ENCODE measurements at places on chromosomes 13 and 19.

DNA sequence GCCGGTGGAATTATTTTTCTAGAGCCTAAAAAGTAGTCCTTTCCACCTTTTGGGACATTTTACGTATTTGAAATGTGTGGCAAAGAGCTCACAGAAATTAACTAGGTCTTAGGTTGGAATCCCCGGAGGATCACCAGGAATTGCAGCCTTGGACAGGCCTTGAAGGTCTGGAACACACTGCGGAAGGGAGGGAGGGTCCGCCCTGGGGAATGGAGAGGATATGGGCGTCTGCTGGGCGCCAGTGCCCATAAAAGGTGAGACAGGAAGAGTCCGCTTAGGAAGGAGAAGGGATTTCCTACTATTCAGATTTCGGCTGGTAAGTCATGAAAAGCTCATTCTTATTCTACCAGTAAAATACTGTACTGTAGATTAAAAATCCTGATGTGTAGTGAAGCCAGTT, 111.9 kb downstream of the COL4A2 start:
- no peak for DNase-seq

GRCh38 chr19:5000120-5000611, 31.3 kb downstream of the KDM4B start:
- no peak for DNase-seq

DNA sequence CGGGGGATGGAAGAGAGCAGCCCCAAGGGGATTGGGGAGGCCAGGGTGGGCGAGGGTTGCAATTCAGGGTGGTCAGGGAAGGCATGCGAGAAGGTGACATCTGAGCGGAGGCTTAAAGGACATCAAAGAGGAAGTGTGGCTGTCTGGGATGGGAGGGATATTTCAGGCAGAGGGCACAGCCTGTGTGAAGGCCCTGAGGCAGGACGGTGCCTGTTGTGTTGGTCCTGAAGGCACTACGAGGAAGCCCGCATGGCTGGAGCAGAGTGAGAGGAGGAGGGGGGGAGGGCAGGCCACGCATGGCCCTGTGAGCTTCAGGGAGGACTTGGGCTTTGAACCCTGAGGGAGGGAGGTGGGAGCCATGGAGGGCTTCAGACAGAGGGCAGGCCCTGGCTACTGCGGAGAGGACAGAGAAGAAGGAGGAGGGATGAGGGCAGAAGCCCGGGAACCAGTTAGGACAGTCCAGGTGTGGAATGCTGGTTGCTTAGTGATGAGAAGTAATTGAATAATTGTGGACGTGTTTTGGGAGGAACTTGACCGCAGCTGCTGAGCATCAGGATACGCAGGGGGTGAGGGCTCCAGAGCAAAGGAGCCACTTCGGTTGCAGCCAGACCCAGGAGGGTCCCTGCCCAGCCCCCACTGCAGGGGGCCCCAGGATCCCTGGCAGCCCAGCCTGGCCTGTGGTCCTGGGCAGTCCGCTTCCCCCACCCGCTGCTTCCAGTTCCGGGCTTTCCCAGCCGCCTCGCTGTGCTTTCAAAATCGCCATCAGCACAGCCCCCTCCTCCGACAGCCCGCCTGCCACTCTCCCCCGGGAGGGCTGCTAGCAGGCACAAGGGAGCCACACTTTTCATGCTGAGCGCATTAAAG, 6.2 kb downstream of the TLE6 start:
- no peak for DNase-seq

DNA sequence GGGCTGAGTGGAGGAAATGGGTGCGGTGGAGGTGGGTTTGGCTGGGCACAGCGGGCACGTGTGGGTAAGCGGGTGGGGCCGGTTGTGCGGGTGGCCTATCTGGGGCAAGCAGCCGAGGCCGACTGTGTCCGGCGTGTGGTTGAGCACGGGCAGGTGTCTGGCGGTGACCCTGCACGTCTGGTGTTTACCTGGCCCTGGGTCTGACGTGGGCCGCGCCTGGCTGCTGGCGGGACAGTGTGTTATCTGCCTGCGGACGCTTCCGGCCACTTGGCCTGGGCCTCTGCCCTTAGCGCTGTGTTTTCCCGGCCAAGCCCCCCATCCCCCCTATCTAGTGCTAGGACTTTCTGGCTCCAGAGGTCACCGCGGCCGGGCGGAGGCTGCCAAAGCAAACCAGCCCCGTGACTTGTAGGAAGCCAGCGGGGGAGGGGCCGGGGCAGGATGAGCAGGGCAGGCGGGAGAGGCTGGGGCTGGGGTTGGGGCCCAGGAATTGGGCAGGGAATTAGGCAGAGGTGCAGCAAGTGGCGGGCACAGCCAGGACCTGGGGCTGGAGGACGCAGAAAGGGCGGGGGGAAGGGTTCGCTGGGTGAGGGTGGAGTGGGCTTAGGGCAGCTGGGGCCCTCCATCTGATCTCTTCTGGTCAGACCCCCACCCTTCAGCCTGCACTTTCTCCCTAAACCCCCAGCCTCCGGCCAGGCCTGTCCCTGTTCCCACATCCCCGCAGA, 534 bp upstream of the HPN start:
- DNase-seq, result peak; percentile 88

- DNase-seq, result no peak
These were observed 8.0 kb downstream of the TMEM91 start for GRCh38 chr19:41384351-41384750.

- peak; percentile 93 for DNase-seq
These were observed 11.1 kb upstream of the SERP2 start for GRCh38 chr13:44362394-44363040.

DNA sequence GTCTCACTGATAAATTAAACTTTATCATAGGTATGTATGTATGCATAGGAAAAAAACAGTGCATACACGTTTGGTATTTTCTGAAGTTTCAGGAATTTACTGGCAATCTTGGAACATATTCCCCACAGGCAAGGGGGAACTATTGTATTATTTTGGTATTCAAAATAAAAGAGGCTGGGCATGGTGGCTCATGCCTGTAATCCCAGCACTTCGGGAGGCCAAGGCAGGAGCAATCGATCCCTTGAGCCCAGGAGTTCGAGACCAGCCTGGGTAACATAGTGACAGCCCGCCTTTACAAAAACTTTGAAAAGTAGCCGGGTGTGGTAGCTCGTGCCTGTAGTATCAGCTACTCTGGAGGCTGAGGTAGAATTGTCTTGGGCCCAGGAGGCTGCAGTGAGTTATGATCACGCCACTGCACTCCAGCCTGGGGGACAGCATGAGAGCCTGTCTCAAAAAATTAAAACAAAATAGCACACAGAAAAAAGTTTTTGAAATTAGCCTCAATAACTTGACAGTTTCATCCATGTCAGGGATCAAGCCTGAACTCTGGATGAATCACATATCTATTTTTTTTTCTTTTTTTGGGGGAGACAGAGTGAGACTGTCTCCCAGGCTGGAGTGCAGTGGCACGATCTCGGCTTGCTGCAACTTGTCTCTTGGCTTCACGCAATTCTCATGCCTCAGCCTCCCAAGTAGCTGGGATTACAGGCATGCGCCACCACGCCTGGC, 29.1 kb upstream of the HOMER3 start:
- peak; percentile 25 for DNase-seq

- DNase-seq, result no peak
These were observed 7.5 kb downstream of the FUT2 start for GRCh38 chr19:48703316-48703715.

- DNase-seq, result no peak
These were observed 8.8 kb downstream of the NDUFA11 start for GRCh38 chr19:5894704-5895349.

DNA sequence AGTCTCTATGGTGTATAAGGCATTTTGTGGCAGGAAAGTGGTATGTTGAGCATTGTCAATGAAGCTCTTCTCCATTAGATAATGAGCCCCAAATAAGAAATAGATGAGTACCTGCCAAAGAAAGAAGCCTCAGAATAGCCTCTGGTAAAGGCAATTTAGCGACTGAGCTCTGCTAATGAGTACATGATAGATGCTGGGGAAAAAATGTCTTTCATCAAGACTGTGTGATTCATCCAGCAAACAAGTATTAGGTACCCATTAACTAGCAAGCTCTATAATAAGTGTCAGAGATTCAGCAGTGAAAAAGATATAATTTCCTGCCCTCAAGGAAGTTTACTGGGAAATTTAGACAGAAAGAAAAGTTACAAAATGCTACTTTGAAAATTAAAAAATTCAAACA, 294.6 kb downstream of the ITGBL1 start:
- DNase-seq, result no peak

DNA sequence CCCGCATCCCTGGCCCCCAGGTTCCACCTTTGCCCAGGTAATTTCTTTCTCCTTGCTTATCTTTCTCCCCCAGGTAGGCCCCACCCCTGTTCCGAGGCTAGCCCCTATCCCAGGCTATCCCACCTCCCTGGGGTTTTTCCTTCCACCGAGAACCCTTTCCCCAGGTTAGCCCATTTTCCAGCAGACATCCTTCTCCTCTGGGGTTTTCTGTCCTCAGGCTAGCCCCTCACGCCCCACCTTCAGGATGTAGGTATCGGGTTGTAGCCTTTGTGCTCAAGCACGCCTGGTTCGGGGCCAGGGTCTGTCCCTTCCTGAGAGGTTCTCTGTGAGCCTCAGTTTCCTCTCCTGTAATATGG, 837 bp downstream of the FSD1 start:
- no peak for DNase-seq

DNA sequence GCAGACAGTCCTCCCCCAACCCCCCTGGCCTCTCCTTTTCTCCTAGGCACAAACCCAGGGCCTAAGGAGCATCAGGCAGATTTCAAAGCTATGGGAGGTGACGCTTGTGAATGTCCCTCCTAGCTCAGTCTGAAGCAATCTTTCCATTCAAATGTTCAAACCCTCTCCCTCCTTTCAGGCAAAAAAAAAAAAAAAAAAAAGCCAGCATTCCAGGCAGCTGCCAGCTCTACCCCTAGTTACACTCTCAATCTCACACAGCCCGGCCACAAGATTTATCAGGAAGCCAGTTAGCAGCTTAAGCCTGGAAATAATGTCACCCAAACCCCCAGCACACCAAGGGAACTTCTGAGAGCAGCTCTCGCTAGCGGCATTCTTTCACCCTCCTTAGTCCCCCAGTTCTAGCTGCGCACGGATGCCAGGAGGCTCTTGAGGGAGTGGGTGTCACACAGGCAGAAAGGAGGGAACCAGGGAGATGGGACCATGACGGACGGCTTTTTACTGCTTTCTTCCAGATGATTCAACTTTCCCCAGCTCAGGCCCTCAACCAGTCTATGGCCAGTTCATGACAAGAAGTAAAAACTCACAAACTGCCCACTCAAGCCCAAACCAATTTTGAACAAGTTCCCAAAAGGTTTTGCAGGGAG, 6.3 kb downstream of the SH3GL1 start:
- no peak for DNase-seq

- DNase-seq, result no peak
These were observed 186.8 kb downstream of the PRR20E start for GRCh38 chr13:57353831-57354230.

DNA sequence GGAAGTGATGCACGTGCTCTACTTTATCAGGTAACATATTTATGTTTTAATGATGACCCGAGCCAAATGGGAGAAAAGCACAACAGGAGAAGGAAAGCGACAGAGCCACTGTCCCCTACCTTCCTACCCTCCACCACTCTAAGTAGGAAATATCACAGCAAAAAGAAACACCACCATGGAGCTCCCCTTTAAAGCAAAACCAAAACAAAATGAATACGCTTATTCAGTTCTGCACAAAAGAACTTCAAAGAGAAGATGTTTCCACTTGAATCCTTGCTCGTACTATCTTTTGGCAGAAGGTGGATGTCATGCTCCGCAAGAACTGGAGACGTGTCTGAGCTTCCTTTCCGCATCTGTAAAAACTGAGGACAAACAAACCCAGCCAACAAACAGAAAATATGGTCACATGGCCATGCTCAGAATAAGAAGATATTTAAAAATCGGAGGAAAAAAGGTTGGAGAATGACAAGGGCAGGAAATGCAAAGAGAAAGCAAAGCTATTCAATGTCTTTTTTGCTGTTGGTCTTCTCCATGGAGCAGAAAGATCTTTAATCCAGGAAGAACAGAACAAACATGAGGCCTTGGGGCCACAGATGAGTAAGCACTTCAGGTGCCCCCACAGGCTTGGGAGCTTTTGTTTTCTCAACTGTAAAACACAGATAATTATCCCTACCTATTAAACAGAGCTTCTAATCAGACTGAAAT, 19.5 kb downstream of the N4BP2L1 start:
- peak; percentile 44 for DNase-seq

- DNase-seq, result no peak
These were observed 368.4 kb upstream of the MIR17HG start for GRCh38 chr13:90979059-90979458.

GRCh38 chr19:5067678-5068077, 98.8 kb downstream of the KDM4B start:
- no peak for DNase-seq

GRCh38 chr13:112855859-112856258, 113.2 kb upstream of the MCF2L start:
- DNase-seq, result no peak

- no peak for DNase-seq
These were observed 17.4 kb downstream of the RUBCNL start for GRCh38 chr13:46369506-46370277.

GRCh38 chr19:49690079-49690655, 749 bp upstream of the CPT1C start:
- DNase-seq, result no peak

DNA sequence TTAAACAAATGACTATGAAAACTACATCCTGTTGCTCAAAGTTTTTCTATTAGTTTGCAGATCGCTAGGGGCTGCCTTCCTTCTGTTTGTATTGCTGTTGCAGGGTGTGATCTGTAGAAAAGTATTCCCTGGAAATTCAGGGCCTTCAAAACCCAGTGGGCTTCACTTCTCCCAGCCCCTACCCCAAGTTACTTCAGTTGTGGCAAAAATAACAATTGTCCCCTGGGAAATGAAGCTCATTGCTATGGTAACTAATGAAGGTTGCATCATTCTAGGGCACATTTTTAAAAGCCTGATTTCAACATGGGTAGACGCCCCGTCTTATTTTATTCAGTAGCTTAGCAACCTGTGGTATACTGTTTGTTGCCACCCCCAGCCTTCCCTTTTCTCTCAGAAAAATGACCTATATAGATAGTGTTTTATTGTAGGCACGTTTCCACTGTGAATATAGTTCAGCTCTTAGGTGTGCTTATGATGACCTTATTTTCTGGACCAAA, 60.9 kb downstream of the WDFY2 start:
- peak; percentile 88 for DNase-seq

- peak; percentile 82 for DNase-seq
These were observed 14.1 kb downstream of the POU4F1 start for GRCh38 chr13:78589206-78589605.

DNA sequence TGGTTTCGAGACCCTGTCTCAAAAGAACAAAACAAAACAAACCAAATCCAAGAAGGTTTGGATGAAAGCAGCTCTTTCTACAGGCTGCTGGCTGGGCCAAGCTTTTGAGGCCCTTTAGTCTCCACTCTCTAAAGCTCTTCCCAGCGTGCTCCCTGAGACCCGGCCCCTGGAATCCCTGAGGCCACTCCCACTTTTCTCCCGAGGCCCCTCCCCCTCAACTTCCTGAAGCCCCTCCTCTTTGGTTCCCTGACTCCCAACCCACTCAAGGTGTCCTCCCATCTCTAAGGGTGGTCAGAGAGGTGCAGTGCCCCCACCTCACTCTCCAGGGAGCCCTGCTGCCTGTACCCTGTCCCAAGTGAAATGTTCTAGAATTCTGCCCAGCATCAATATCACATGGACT, 10.6 kb downstream of the ERICH6B start:
- no peak for DNase-seq

All from hematopoietic multipotent progenitor cell treated with erythropoietin and hydrocortisone succinate and interleukin-3 and kit ligand, for 4 days (in vitro differentiated cells).